Cortex of kidney (tissue), 1 donor: ENCODE measurements at places on chromosomes 1 and 21.

- no peak for DNase-seq
Observed at GRCh38 chr1:17520041-17520440, 19.5 kb upstream of the ARHGEF10L start.

GRCh38 chr1:10160907-10161490 is 49.4 kb upstream of the KIF1B start:
- no peak for DNase-seq

DNA sequence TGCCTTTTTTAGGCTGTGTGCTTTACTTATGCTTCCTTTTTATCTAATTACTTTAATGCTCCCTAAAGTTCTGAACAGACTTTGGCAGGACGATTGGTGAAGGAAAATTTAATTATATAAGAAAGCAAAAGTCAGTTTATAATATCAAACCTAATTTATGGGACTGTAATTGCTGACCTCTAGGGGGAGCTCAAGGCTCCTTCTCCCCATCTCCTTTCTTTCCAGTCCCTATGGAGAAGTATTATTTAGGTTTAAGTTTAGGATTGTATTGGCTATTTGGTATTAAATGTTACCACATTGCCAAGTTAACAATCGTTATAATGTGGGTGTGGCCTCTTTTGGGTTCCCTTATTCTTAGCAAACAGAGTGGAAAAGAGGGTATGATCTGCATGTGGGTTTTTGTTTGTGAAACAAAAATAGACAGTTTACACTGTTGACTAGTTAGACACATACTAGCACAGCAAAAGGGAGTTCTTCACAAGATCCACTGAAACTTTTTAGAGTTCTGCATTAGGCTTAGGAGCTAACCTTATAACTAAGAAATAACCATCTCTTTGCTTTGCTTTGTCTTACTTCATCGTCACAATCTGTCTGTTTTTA is 48.2 kb upstream of the TNFSF4 start:
- DNase-seq: no peak

- DNase-seq: no peak
Observed at GRCh38 chr21:41581592-41582228, 73.8 kb upstream of the TMPRSS2 start.

GRCh38 chr1:37954316-37954971 is 7.6 kb upstream of the INPP5B start:
- no peak for DNase-seq

DNA sequence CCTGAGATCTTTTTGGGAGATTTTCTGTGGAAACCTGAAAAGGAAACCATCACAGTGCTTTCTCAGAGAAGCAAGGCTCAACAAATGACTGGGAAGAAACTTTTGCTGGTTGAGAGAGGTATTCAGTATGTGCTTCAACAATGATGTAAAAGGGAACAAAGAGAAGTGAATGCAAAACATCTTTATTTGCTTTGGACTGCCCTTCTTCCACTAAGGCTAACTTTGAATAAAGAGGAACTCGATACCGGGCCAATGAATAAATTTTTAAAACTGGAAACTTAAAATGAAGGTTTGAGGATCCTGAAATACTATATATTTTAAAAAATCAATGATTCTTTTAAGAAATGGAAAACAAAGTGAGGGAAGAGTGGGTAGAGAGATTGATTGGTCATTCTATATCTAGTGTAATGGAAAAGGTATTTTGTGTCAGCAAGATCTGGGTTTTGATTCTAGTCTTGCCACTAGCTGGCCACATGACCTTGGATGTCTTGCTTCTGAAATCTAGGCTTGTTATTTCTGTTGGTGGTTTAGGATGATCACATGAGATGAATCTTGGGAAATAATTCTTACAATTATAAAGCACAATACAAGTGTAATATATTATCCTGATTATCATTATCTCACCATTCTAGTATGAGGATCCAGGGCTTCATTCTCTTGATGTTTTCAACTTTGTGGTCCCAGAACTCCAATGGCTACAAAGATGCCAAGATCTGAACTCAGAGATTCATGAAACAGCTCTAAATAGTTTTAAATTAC is 34.6 kb upstream of the APOBEC4 start:
- DNase-seq: no peak

- no peak for DNase-seq
Observed at GRCh38 chr1:63951059-63951946, 177.5 kb downstream of the ROR1 start.

DNA sequence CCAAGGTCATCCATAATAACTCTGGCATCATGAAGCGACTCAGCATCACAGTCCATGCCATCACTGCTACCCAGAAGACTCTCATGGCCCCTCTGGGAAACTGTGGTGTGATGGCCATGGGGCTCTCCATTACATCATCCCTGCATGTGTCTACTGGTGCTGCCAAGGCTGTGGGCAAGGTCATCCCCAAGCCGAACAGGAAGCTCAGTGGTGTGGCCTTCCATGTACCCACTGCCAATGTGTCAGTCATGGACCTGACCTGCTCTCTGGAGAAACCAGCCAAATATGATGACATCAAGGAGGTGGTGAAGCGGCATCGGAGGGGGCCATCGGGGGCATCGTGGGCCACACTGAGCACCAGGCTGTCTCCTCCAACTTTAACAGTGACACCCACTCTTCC is 65.1 kb upstream of the ARHGAP29 start:
- no peak for DNase-seq

DNA sequence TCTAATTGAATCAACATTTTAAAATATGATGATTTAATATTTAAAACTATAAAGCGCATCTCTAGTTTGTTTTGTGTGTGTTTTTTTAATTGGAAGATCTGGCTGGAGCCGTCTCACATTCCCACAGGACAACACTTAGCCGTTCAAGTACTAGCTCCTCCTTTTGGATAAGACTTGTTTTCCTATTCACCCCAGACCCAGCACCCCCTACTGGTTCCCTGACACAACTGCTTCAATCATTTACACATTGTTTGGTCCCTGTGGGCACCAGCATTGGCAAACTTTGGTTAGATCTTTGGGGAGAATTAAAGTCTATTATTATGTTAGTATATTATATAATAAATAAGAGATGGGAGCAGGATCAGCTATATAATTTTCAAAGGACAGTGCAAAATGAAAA is 34.5 kb downstream of the TYW3 start:
- no peak for DNase-seq

DNA sequence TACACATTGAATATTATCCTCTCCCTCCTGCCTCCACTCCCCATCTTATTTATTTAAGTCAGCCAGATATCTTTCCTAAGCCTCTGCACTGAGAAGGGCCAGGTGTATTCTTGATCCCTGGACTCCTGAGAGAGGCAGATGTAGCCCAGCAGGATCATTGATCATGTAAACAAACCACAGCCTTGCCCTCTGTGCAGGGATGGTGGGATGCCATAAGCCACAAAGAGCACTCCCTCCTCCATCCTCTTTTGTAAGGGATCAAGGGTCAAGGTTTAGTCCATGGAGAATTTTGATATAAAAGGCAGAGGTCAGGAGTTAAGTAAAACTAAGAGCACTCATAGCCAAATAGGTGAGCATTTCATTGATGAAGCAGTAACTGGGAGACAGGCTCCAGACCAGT is 17.3 kb downstream of the PHGDH start:
- DNase-seq: no peak

GRCh38 chr1:234929369-234929768 is 199.3 kb downstream of the TOMM20 start:
- no peak for DNase-seq

GRCh38 chr21:38140207-38140903 is 116.4 kb upstream of the KCNJ15 start:
- DNase-seq: no peak

GRCh38 chr1:25621876-25622275 is 5.3 kb downstream of the MAN1C1 start:
- DNase-seq: no peak

DNA sequence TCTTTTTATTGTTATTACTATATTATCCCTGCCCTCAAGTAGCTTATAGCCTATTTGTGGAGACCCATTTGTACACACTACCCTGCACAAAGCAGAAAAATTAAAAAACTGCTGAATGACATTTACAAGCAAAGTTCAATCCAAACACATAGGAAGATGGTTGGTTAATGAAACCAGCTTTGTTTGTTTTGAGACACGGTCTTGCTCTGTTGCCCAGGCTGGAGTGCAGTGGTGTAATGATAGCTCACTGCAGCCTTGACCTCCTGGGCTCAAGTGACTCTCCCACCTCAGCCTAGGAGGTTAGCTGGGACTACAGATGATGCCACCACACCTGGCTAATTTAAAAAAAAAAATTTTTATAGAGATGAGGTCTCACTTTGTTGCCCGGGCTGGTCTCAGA is 31.6 kb downstream of the TGFB2 start:
- no peak for DNase-seq

GRCh38 chr1:26690157-26690556 is 5.7 kb upstream of the ARID1A start:
- no peak for DNase-seq

DNA sequence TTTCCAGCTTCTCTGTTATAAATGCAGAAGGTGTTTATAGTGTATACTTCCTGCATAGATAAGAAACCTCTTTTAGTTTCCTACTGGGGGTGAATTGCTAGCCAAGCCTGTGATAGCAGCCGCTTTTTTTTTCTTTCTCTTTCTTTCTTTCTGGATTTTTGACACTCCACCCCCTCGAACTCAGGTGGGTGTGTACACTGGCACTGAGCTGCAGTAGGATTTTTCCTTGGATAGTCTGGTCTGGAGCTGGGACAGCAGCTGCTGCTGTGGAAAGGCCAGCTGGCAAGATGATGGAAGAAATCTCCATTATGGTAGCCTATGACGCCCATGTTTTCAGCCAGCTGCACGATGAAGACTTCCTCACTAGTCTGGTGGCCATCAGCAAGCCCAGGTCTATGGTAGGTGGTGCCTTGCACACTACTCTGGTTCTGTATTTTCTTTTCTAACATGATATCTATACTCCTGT is 122.5 kb upstream of the CACYBP start:
- DNase-seq: no peak

DNA sequence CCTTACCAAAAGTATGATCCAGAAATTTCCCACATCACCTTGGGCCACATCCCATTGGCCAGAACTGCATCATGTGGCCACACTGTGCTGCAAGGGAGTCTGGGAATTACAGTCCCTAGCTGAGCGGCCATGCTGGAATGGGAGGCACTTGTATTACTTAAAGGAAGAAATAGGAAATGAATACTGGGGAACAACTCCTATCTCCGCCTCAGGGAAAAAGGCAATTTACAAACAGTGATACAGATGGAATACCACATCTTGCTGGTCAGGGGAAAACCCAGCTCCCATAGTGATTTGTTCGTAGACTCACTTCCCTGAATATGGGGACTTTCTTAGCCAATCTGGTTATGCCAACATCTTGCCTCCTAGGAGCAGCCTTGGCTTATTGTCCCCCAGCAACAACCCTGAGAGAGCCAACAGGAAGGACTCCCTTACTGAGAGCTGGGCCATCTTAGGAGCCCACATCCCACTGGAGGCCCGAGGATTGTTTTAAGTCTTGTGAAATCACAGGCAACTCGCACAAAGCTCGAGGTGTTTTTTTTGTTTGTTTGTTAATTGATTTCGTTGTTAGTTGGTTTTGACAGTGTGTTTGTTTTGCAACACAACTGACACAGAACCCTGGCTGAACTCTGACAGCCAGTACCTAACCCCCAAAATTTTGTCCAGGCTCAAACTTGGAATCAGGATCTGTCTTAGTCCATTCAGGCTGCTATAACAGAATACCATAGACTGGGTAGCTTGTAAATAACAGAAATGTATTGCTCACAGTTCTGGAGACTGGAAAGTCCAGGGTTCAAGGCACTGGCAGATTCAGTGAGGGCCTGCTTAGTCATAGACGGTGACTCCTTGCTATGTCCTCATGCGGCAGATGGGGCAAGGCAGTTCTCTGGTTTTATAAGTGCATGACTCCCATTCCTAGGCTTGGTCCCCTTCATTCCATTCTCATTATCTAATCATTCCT is 14.9 kb downstream of the CDA start:
- no peak for DNase-seq

- DNase-seq: no peak
Observed at GRCh38 chr21:45800339-45801080, 157.0 kb downstream of the PCBP3 start.

- DNase-seq: no peak
Observed at GRCh38 chr1:233390842-233391737, 63.6 kb downstream of the MAP3K21 start.

DNA sequence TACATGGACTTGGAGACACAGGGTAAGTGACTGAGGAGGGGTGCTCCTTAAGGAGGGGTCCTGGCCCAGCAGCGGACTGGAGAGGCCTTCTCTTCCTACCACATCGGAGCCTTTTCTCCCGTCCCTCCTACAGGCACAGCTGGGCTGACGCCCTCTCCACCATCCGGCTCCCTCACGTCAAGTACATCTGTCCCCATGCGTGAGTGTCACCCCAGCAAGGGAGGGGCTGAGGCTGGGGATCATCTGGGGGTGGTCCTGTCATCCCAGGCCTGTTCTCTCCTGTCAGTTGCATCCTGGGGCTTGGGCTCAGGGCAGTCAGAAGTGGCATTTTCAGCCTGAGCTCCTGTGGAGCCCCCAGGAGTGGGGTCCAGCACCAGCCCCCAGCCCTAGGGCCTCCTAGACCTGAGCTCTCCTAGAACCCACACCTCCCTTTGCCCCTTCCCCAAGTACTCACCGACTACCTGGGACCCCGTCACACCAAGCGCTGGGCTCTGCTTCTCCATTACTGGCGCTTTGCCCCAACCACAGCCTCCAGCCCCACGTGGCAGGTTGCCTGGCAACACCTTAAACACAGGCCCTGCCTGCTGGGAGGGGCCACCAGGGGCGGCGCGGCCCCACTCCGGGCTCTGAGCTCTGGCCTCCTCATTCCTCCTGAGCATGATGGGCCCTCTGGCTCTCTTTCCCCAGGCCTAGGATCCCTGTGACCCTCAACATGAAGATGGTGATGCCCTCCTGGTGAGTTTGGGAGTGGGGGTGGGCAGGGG is 2.3 kb downstream of the LYPLA2 start:
- DNase-seq: no peak

DNA sequence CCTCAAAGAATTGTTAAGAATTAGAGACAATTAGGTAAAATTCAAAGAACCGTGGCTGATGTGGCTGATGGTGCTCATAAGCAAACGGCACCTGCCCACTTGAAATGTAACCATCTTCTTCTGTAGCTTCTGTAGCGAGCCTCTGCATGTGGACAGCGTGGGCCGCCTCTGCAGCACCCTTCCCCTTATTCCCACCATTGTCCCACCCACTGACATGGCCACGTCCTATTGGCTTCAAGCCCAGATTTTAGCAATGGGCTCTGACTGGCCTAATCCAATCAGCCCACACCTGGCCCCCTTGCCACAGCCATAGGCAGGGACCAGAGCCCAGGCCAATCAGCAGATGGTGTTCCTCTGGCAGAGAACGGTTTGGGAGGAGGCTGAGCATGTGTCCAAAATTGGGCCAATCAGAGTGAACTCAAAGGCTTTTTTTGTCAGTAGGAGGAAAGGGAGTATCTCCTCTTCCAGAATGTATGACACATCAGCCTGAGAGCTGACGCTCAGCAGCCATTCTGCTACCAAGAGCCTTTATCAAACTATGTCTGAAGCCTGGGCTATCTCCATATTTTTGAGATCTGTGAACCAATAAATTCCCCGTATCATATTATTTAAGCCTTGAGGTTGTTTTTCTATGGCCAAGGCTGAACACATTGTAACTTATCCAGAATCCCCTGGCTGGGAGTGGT is 518.5 kb downstream of the SMYD3 start:
- DNase-seq: no peak

GRCh38 chr21:17903029-17903806 is 84.1 kb upstream of the C21orf91 start:
- no peak for DNase-seq

GRCh38 chr1:4627353-4627752 is 27.1 kb upstream of the AJAP1 start:
- no peak for DNase-seq
